CD4-positive, alpha-beta T cell treated with Interleukin-1 beta for 1 hour (primary cell): ENCODE measurements at places on chromosomes 7 and 10.

DNA sequence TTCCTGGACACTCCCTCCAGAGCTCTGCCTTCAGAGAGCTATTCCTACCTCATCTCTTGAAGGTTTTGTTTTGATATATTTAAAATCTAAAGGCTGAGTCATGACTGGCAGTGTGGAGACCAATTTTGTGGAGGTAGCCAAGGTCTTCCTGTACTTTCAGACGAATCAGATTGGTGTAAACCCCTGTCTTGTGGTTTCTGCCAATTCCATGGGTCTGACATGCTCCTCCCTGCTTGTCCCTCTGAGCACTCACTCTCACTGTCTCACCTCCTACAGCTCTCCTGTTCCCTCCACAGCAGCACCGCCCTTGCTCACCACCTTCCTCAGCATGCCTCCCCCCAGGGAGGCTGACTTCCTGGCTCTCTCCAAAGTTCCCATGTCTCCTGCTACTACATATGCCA is 179.8 kb downstream of the NPSR1 start:
- no peak for DNase-seq

DNA sequence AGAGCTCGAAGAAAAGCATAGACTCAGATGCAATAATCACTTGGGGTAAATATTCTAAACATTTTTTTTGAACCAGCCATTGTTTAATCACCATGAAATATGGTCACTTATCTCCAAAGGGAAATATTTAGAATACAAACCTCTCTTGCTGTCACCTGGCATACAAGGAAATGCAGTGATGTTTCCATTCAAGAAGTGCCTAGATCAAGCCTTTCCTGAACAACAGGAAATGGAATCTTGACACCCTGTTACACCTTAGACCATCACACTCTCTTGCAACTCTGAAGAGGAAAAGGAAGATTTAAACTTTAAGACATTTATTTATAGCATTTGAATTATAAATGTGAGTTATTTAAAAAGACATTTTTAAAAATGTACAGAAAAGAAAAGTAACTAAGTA is 263.0 kb upstream of the BMPER start:
- DNase-seq = no peak

- no peak for DNase-seq
These were observed 275.0 kb upstream of the NPVF start for GRCh38 chr7:25503306-25503705.

DNA sequence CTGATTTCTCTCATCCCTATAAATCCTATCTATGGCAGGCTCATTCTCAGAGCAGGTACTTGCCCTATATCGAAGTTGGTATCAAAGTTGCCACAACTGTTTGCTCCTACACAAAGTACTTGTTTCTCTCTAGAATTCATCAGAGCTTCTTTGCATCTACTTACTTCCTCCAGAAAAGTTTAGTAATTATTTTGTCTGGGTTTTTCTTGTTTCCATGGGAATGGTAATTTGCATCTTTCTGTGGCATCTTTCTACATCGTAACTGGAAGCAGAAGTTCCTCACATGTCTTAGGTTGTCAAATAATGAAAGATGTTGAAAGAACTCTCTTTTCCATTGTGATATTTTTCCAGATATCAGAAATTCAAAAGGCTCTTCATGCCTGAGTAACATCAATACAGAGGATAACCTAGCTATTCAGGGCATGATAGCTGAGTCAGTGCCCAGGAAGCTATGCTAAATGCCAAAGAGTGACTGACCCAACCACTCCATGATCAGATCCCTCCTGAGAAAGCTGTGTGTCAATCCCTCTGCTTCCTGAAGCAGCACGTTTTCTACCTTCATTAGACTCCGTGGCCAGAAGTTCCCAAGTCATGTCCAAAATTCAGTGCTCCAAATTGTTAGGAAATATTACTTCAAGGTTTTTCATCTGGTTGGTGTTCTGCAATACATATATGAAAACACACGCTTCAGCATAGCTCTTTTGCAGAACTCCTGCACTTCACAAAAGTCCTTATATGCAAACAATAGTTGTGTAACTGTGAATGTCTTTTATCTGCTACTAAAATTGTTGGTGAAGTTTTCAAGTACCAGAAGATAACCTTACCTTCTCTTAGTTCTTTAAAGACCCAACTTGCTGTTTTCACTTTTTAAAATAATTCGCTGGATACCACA is 216.5 kb downstream of the VTI1A start:
- DNase-seq = no peak

DNA sequence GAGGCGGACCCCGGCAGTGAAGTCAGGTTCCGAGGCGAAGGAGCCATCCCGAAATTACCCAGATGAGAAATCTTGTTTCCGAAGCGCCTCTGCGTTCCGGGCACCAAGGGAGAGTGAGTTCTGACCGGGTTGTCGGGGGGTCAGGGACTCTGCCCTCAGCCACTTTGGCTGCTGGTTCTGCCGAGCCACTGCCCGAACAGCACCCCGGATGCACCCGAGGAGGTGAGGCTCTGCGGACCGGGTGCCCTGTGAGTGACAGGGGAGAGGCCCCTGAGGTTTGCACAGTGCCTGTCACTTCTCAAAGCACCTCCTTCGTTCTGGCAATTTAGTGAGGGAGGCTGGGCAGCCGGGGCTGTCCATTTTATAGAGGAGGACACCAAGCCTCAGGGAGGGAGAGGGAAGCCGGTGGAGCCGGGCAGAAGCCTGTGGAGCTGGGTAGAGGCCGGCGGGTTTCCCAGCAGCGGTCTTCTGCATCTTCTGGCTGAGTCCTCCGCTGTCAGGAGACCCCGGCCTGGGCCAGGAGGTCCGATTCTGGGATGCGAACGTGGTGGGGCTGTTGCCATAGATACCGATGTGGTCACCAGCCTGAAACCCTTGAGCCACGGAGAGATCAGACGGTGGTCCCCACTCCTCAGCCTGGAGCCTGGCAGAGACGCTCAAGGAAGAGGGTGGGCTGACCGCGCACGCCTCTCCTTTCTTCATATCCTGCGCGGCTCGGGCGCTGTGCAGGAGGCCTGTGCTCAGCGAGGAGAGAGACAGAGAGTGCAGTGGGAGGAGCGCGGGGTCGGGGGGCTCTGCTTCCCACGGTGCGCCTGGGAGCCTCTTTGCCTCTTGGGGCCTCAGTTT is 18.9 kb upstream of the SHH start:
- no peak for DNase-seq

DNA sequence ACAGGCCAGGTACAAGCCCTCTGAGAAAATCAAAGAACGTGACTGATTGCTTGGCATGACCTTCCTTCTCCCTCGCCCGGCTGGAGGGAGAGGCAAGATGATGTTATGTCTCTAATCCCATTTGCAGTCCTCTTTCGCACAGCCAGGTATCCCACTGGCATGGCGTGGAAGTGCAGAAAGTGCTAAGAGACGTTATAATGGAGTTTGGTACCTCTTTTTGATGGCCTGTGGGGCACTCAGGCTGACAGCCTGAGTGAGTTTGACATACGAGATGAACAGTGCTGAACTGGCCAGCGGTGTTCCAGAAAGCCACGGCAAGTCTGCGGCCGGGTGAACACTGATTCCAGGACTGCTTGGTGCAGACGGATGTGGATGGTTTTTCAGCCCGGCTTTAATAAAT is 241.6 kb downstream of the RAB11FIP2 start:
- DNase-seq = no peak

DNA sequence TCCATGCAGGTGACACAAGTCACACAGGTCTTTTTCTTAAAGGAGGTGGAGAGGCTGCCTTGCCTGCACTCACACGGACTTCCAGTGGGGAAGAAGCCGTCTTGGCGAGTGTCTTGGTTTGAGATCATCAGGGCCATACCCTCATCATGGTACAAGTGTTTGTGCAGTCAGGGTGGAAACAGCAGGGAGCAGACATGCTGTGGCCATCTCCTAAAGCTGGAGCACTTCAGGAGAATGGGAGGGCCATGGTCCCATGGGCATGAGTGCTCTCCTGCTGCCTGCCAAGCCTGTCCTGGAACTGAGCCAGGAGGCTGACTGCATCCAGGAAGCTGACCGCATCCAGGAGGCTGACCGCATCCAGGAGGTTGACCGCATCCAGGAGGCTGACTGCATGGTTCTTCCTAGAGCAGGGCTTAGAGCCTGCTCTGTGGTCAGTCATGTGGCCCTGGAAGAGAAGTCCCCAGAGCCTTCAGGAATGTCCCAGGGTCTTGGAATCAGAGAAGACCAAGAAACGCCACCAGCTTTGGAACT is 98.4 kb downstream of the ADARB2 start:
- no peak for DNase-seq

- peak; percentile 4 for DNase-seq
These were observed 80.7 kb downstream of the GCC1 start for GRCh38 chr7:127504715-127505114.

DNA sequence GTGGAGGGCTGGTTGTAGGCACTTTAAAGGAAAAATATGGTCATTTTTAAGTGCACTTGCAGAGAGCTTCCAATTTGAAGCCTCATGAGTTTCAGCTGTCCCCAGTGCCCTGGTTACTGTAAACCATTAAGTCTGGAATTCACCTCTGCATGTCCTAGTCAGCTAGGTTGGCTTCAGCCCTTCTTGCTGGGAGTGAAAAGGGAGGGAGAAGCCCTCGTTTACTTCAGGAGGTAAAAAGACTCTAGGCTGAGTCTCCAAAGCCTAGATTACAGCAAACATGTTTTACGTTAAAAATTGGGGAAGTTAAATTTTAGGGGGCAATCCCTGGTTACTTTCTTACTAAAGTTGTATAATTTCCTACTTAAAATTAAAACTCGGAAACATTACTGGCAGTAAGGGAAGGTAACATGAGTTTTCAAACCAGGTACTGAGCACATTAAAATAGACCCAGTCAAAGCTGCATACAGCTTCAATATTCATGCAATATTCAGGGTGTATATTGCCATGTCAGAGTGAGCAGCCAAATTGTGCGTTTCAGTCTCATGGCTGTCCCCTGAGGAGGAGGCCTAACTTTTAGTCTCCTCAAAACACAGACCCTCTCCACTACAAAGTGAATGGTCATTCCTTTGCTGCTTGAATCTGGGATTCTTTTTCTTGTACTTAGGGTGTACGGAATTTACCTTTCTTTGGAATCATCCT is 156.7 kb downstream of the PRKG1 start:
- DNase-seq = no peak

DNA sequence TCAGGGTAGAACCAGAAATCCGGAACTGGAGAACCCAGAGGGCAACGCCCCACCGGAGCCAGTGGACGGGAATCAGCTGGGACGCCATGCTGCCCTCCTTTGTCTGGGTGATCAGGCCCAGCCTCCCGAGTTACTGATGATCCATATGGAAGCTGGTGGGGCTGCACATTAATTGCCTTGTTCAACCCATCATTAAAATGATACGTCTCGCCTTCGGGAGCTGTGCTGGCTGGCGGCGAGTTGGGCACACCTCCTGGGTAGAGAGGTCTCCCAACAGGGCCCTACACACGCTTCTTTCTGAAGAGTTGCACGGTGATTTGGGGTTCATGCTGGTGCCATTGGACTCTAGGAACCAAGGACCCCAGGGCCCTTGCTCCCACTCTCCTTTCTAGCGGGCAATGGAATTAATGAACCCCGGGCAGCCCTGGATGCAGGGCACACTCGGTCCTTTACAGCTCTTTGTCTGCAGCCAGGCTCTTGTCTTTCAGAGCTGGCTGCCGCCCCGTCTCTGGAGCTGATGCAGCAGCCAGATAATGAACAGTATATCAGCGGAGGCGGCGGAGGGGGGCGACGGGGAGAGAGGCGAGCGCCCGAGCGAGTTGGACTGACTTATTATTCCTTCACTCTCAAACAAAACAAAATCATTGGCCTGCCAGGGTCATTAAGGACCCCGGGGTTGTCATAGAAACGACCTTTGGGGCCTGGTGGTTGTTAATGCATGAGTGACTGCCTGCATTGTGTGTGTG is 412.2 kb upstream of the ZMIZ1 start:
- DNase-seq = no peak

DNA sequence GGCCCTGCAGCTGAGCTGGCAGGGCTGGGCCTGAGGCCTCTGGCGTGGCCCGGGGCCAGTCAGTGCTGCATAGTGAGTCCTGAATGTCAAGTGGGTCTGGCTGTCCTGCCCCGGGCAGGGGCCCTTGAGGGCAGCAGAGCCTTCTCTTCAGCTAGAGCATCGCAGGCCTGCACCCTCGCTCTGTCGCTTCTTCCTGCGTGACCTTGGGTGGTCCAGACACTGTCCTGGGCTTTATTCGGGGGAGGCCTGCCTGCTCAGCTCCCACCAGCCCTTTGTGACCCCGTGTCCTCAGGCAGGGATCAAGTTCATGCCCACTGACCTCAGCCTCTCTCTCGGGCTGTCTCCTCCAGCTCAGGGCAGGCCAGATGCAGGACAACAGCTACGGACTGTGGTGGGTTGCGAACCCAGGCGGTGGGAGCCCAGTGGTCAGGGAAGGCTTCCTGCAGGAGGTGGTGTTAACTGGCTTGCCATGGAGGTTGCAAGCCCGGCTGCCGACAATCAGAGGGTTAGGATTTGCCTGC is 3.4 kb downstream of the TTYH3 start:
- DNase-seq = no peak

DNA sequence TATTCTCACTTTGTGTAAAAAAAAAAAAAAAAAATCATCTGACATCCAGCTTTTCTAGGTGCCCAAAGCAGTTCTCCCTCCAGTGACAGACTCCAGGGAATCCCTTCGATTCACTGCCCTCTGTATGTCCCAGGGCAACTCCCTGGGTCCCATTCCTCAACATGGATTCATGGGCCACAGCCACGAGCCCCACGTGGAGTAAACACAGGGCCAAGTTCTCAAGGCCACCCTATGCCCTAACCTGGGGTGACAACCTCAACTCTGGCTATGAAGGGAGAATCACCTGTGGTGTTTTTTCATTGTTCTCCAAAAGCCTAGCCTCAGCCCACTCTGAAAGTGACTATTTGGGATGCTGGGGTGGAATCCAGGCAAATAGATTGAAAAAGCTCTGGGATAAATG is 3.4 kb downstream of the BNIP3 start:
- DNase-seq = no peak

DNA sequence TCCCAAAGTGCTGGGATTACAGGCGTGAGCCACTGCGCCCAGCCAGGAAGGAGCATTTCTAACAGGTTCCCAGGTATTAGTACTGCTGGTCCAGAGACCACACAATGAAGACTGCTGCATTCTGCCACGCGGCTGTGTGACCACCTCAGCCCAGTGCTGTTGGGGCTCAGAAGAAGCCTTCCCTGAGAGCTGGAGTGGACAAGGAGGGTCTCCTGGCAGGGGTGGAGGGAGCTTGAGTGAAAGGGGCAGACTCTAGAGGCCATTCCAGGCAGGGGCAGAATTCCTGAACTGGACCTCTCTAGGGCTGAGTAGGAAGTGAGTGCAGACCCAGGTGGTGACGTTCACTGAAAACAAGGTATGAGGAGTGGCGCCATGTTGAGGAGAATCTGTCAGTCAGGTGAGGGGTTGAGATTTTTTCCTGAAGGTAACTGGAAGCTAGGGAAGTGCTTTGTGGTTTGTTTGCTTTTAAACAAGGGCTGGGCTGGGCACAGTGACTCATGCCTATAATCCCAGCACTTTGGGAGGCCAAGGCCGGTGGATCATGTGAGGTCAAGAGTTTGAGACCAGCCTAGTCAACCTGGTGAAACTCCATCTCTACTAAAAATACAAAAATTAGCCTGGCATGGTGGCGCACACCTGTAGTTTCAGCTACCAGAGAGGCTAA is 67.6 kb downstream of the TACC2 start:
- DNase-seq = no peak

- DNase-seq = no peak
These were observed 654.8 kb downstream of the LRMDA start for GRCh38 chr10:76086170-76086760.

- DNase-seq = no peak
These were observed 719.1 kb downstream of the PCDH15 start for GRCh38 chr10:54081950-54082349.
